ENCODE measurements at places on chromosomes 12 and 14.

DNA sequence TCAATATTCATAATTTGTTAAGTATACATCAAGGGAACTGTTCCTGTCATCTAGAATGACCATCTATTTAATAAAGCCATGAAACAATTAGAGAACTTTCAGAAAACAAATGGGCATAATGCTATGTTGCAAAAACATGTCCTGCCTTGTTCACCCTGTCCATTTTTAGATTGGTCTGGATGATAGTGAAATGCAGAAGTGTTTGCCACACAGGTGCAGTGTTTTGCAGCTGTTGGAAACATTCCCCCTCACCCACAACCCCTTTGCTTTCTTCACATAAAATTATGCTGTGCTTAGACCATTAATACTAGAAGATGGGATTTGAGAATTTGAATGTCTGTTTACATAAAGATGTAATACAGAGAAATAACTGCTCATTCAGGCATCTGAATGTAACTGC, 36.5 kb downstream of the LEMD3 start:
- DNase-seq, result no peak

- no peak for DNase-seq
Observed at GRCh38 chr12:41684997-41685396, 459.7 kb downstream of the GXYLT1 start.

DNA sequence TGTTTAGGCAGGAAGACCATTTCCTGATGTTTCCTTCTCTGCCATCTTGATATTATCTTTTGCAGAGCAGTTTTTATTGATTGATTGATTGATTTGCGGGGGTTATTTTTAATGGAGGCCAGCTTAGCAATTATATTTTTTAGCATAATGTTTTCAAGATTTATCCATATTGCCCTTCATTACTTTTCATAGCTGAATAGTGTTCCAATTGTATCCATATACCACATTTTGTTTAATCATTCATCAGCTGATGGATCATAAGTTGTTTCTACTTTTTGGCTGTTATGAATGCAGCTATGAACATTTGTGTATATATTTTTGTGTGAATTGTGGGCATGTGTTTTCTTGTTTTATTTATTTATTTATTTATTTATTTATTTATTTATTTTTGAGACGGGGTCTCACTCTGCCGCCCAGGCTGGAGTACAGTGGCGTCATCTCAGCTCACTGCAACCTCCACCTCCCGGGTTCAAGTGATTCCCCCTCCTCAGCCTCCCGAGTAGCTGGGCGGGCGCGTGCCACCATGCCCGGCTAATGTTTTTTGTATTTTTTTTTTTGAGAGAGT, 20.9 kb upstream of the RCOR1 start:
- no peak for DNase-seq

DNA sequence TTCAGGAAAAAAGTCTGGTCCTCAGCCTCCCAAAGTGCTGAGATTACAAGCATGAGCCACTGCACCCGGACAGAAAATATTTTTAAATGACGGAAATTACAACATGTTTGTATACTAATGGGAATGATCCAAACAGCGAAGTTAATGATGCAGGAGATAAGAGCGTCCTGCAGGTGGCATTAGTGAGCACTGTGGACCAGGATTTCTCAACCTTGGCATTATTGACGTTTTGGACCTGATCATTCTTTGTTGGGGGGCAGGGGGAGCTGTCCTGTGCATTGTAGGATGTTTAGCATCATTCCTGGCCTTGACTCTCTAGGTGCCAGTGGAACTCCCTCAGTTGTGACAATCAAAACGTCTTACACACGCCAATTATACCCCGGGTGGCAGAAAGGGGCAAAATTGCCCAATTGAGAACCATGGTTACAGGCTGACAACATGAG, 34.1 kb downstream of the SCFD1 start:
- DNase-seq, result no peak

DNA sequence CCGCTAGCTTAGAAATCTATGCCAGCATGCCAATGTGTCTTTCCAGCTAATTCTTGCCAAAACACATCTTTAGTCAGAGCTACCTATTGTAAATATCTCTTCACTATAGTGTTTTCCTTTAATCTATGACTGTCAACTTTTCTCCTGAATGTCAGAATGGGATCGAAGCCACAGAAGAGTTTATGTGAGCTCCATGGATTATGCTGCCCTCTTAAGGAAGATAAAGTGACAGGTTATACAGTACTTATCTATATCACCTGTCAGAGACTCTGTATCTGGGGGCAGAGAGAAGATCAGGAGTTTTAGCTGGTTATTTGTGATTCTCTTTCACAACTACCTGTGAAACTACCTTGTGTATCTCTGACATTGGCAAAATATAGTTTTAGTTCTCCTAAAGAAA, 204.3 kb upstream of the SEL1L start:
- no peak for DNase-seq

Measured in NCI-H187 (cell line).